NCI-H1417 treated with DMSO at 0.1 percent for 48 hours (cell line): ENCODE measurements at places on chromosomes 3 and 15.
A peak's percentile ranks its signal among the peaks of the same experiment; 100 is the strongest.

DNA sequence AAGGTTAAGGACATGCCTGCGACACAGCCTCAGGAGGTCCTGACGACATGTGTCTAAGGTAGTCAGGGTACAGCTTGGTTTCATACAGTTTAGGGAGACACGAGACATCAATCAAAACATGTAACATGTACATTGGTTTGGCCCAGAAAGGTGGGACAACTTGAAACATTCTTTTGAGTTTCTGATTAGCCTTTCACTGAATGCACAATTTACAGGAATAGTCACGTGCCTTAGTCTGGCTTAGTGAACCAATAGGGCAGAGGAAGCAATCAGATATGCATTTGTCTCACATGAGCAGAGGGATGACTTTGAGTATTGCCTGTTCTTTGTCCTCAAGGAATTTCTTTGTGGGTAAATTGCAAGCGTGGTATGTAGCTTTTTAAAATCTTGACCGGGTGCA lies 24.5 kb upstream of the HDAC11 start:
- no peak for DNase-seq

- no peak for DNase-seq
These were observed 507.5 kb downstream of the SHQ1 start for GRCh38 chr3:72340476-72341379.

GRCh38 chr3:79162653-79163052 lies 605.1 kb downstream of the ROBO1 start:
- DNase-seq = no peak

DNA sequence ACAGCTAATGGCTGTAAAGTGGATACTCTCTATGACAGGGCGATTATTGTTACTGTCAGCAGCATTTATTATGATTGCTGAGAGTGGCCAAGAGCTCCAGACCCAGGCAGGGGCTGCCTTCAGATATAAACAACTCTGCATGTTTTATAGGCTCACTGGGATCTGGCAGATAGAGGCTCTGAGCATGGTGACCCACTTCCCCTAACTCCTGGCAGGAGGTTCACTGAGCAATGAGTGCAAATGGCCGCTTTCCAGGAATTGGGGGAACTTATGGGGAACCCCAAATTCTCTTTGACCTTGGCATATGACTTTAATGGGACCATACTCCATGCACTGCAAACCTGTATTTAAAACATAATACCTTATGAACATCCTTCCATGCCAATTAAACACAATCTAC lies 59.0 kb downstream of the SCN5A start:
- no peak for DNase-seq

DNA sequence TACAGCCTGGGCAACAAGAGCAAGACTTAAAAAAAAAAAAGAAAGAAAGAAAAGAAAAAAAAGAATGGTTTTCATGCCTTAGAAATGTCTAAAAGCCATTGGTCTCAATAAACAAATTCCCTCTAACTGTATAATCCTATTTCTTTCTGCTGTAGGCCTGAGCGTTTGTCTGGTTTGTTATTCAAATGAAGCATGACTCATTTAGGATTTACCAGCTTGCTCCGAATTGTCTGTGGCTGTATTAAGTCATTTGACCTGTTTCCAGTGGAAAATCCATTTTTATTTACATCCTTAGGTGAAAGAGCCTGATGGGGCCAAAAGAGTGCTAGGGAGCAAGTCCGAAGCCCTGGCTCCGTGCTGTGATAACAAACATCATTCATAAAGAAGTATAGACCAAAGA lies 73.8 kb downstream of the BDH1 start:
- no peak for DNase-seq

DNA sequence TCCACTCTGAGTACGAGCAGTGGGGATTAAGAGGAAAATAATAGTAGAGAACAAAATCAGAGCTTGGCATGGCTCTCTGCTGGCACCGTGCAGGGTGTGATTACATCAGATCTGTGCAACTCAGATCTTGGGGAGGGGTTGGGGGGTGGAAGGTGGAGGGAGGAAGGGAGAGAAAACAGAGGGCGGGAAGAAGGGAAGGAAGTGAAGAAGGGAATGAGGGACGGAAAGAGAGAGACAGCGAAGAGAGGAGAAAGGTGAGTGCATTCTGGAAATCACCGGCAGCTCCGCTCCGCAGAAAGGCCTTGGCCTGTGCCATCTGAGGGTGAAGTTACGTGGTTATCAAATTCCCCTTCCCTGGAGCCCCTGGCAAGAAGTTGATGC lies 31.0 kb upstream of the ADAMTS17 start:
- no peak for DNase-seq

DNA sequence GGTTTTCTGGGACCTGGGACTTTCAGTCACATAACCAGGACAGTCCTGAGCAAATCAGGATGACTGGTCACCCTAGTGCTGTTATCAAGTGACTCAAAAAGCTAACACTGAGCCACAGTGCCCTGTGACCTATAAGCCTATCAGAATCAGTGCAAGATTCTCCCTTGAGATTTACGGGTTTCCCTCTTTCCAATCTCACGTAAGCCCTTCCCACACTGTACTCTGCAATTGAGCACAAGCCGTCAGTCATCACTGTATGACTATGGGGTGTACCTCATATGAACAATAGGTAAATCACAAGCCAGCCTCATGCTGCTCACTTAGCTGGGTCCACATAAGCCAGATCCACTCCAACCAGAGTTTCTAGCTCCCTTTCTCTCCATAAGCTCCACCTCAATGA lies 21.0 kb upstream of the CLDN18 start:
- DNase-seq = no peak

DNA sequence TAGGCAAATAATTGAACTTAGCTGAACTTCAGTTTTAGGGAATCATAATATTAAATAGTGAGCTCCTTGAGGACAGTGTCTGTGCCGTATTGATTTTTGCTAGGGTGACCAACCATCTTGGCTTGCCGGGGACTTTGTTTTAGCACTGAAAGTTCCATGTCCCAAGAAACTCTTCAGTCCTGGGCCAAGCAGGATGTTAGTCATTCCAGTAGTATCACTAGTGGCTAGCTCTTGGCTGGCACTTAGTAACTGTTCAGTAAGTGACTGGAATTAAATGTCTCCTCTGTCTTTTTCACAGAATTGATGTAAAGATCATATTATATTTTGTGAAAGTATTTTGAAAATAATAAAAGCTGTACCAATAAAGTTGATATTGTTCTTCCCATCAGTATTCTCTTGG lies 42.3 kb downstream of the RSRC1 start:
- DNase-seq = no peak

GRCh38 chr3:102017784-102018183 lies 168.5 kb downstream of the NFKBIZ start:
- DNase-seq = no peak

- DNase-seq = no peak
These were observed 29.7 kb downstream of the EPHB1 start for GRCh38 chr3:134824791-134825190.

DNA sequence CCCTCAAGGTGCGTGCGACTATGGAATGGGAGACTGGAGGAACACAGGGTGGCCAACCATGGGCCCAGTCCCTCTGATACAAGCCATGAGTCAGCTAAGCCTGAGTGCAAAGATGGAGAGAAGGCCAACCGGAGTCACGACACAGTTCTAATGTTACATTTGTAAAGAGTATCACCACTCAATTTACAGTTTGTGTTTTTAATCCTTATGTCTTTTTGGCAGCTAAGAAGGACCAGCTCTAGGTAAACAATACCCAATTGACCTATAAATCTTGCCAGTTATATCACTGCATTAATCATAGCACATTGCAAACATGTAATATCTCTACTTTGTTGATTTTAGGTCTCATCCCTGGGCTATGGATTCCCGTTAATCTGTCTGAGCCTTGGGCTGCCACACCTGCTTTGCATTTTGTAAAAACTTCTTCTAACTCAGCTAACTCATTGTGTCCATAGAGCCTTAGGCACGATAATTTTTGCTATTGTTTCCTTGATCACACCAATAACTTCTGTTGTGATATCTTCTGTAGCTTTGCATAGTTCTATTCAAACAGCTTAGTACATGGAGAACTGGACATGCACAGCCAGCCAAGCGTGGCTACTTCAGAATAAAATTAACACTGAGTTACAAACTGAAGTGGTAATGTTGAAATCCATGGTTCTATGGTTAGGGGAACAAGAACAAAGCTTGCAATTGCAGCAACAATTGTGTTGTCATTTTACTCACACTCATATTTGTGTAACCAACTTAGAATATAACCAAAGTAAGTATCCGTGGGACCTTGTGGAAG lies 50.3 kb downstream of the LSM3 start:
- DNase-seq = no peak

- no peak for DNase-seq
These were observed 12.9 kb downstream of the NEO1 start for GRCh38 chr15:73065114-73065513.

DNA sequence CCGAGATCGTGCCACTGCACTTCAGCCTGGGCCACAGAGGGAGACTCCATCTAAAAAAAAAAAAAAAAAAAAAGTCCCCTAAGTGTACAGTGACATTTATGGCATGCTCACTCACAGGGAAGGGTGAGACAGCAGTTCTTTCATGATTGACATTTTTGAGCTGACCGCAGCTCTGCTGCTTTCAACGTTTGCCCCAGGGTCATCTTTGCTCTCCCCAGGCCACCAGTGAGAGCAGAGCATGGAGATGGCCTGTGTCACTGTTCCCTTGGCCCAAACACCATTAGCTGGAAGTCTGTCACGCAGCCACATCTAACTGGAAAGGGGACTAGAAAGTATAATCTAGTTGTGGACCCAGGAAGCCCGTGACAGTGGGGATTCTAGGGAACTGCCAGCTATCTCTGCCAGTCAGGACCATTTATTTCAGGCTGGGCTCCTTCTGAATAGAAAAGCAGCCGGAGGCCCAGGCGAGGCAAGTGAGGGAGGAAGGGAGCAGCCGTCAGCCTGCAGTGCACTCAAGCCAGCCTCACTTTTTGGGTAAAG lies 193.4 kb upstream of the HES1 start:
- DNase-seq = no peak

DNA sequence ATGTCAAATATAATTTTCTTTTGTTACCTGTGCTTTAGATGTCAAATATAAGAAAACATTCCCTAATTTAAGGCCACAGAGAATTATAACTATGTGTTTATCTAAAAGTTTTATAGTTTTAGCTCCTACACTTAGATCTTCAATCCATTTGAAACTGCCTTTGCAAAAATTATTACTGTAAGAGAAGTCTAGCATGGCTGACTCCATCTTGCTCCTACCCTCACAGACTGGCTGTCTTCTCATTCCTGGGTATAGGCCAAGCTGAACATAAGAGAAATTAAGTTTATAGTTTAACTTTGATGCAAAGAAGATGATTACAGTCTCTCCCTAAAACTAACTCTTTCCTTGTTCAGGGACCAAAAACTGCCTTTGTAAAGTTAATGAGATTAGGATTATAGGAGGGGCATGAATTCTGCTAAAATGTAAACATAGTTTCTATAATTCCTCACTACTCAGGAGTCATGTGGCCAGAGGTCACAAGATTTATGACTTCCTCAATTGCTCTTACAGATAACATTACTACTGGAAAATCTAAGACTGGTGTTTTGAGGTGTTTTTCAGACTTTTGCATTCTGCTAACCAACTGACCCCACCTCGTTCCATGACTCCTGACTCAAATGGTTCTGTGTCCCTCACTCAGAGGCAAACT lies 184.0 kb downstream of the BCHE start:
- no peak for DNase-seq

- no peak for DNase-seq
These were observed 427.4 kb upstream of the NAALADL2 start for GRCh38 chr3:174431717-174432116.

DNA sequence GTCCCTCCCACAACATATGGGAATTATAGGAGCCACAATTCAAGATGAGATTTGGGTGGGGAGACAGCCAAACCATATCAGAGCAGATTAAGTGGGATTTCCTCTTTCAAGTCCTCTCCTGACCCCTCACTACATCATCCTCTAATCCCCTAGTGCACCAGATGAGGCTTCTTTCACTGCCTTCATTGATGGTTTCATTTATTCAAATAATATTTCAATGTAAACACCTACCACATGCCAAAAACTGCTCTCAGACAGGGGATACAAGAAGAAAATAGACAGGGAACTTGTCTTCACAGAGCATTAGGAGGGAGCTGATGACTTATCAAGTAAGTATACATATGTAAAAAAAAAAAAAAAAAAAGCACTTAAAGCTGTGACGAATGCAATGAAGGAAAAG lies 180.2 kb downstream of the NTRK3 start:
- no peak for DNase-seq

- no peak for DNase-seq
These were observed 612 bp upstream of the LDHAL6B start for GRCh38 chr15:59205839-59206622.

- no peak for DNase-seq
These were observed 317.5 kb upstream of the THRB start for GRCh38 chr3:24812116-24812515.

DNA sequence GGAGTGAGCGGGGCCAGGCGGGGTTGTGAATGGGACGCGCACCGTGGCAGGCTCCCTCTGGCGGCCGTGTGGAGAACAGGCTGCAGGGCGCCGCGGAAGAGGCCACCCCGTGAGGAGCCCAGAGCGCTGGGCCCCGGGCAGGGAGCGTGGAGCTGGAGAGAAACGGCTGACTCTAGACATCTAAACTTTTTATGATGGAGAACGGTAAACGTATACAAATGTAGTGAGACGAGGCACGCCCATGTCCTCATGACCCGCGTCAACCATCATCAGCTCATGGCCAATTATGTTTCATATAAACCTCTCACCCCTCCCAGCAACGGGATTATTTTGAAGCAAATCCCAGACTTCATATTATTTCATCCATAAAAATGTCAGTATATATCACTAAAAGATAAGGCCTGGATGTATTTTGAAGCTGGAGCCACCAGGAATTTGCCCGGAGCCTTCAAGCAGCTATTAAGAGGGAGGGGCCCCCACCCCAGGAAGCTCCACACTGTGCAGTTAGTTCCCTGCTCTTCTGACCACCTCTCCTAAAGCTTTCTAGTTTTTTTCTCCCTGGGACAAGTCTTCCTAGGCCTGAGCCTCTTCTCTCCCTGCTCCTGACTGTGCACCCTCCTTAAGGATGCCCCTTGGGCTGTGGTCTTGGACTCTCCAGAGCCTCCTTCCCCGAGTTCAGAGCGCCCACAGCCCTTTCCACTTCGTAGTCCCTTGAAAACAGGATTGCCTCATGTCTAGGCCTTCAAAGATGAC lies 149.5 kb downstream of the SMAD6 start:
- peak; percentile 43 for DNase-seq

- DNase-seq = no peak
These were observed 19.5 kb upstream of the TGFBR2 start for GRCh38 chr3:30586806-30587486.

- DNase-seq = no peak
These were observed 445 bp upstream of the TSEN2 start for GRCh38 chr3:12483872-12484197.

DNA sequence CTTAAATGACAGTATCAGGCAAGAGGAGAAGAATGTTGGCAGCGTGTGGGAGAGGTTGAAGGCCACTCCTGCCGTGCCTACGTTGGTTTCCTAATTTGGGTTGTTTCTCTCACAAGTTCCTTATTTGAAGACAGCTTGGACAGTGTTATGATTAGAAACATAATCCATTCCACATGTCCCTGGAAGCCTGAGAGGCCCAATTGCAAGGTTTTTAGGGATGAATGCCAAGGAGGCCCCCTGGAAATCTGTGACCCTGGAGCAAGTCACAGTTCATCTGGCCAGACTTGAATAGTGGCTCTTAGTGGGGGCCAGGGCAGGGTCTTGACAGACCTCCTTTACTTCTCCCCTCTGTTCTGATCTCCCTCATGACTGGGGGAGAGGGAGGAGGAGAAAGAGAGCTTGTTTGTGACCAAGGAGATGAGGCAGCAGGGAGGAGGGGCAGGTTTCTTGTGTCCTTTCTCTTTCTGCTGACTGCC lies 584.4 kb upstream of the TBL1XR1 start:
- no peak for DNase-seq

GRCh38 chr3:97742036-97742435 lies 22.5 kb upstream of the ARL6 start:
- DNase-seq = no peak
